ENCODE measurements at places on chromosomes 12 and 14.
A peak's percentile ranks its signal among the peaks of the same experiment; 100 is the strongest.

DNA sequence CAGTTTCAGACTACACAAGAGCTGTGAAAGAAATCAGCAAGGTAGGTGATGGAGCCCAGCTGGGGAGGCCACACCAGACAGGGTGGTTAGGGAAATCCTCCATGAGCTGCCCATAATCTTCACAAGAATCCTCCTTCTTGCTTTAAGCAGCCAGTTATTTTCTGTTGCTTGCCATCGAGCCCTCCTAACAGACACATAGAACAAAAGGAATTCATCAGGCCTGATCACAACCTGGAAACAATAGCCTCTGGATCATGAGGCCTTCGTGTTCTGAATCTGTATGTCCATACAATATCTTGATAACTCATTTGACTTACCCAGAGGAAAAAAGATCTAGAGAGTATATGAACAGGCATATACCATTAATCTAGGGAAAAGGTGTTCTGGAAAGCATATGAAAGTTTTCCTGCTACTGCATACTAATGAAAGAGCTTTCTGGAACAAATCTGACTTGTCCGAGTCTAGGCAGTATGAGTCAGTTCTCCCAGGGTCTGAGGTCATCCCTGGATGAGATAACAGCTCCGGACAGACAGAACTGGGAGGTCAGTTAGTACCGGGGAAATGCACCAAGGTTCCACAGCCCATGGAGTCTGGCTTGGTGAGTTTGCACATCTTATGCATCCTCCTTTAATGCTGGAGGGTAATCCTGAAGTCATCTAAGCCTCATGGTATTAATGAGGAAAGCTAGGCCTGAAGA, 52.8 kb upstream of the ELK3 start:
- no peak for DNase-seq

GRCh38 chr12:102061560-102062418, at the start of gene WASHC3:
WASHC3 (minus strand) TSS chr12:102061991; CDS start chr12:102061962, 29 bp downstream.
- peak; percentile 80 for DNase-seq

- no peak for DNase-seq
Measured at GRCh38 chr14:99758872-99759545, 34.2 kb upstream of the EML1 start.

DNA sequence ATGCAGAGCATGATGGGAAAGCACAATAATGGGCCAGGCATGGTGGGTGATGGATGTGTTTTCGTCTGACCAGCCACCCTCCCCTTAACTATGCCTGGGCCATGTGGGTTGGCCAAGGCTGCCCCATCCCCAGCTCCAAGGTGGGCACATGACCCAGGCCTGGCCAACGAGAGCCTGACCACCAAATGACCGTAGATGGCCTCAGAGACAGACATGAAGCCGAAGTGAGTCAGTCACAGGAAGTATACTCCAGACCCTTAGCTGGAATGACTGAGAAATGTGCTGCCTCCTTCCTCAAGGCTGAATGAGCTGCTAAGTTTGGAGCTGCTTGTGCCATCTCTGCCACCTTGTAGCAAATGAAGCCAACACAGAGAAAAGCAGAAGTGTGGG, 233.6 kb downstream of the BCL11B start:
- DNase-seq = no peak

- no peak for DNase-seq
Measured at GRCh38 chr14:89269404-89269803, 147.6 kb downstream of the FOXN3 start.

GRCh38 chr14:23831596-23831995, 122.0 kb upstream of the DHRS4 start:
- DNase-seq = peak; percentile 81

DNA sequence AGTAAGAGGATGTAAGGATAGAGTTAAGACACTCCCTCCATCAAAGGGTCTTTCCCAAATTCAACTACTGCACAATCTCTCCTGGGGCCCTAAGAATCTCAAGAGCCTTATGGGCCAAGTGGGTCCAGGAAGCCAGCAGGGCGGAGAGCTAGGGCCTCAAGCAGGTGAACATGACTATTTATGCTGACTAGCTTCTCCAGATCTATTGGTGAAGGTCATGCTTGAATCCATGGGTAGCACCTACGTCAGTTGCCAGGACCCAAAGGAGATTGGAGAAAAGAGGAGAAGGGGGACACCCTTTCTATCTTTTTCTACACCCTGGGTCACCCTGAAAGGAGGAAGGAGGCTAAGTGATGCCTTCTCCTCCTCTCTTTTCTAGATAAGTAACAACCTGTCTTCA, 534.2 kb upstream of the MIS18BP1 start:
- DNase-seq = no peak

GRCh38 chr14:60164712-60165546, at the start of gene DHRS7:
DHRS7 (minus strand) TSS chr14:60165398; CDS start chr14:60165309, 89 bp downstream.
- DNase-seq = peak; percentile 79

Measured in GDM1 (cell line).